ENCODE measurements at places on chromosomes 5 and 9.

GRCh38 chr5:168765551-168766425 lies 186.6 kb upstream of the PANK3 start:
- no peak for DNase-seq

- DNase-seq, result no peak
These were observed 791 bp downstream of the SLC2A8 start for GRCh38 chr9:127397646-127398274.

DNA sequence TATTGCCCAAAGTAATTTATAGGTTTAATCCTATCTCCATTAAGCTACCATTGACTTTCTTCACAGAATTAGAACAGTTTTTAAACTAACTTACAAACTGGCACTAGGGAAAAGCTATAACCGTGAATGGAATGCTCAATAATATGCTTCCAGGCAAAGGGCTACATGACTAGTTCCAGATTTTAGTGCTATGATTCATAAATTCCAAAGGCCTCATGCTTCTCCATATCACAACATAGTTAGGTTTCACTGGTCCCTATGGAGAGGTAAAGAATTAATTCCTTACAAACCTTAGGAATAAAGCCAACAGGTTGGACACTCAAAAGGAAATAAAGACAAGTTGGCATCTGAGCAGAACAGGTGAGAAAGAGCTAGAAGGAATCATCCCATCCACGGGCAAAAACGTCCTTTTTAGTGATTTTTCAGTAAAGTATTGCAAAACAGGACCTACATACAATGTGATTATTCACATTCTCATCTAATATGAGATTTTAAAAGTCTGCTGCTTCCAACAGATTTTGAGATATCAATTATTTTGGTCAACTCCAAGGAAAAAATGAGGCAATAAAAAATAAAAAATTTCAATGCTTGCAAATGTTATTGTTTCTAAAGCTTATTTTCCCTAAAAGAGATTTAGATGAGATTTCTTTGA lies 97.0 kb upstream of the TARS1 start:
- no peak for DNase-seq

DNA sequence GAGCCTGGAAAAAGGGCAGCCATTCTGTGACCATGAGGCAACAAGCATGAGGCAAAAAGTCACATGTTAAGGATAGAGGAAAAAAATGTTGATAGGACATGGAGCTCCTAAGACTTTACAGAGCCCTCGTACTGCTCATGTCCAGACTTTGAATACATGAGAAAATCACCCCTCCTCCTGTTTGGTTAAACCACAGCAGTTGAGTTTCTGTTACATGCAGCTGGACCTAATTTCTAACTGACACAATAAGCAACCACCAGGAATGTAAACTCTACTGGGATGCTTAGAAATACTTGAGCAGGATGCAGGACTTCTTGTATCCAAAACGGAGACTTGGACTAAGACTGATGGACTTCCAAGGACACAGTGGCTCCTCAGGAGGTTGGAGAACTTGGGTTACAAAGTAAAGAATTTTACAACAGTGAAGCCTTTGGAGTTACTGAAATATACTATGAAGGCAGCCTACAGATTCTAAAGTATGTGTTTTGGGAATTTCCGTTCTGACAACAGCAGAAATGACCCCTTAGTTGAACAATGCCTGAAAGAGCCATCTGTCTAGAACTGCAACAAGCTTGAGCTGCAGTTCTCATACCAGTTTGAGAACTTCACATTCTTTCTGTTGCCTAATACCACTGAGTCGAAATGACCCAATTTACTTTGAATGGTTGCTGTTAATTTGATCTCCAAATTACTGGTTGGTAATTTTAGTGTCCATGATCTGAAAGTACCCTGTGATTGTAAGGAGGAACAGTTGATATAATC lies 268.9 kb downstream of the PIK3R1 start:
- DNase-seq, result no peak

DNA sequence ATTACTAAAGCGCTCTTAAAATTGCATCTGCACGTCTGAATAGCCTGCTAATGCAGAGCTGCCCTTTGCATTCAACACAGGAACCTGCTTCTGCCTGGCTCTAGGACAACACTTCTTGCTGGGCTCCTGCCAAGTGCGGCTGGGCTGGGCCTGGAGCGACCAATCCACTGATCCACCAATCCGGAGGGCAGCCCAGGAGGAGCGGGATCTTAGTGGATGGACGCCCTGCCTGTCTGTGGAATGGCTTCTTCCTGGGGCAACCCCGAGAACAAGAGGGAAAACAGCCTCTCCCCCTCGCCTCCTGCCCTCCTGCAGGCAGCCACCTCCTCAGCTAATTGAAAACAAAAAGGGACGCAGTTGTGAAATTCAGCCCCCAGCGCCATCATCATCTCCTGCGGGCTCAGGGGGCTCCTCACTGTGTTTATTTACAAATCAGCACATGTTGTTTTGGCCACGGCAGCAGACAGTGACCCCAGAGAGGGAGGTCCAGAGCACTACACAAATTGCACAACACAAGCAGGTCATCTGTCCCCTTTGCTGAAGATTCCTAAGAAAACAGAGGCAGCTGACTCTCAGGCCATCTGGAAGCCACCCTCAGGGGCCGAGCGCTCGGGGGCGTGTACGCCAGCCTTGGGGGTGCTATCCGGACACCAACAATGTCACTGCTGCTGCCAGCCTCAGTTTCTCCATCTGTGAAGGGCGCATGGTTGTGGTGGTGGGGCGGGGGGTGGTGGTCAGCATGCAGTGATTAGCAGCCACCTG lies 57.3 kb downstream of the GADD45G start:
- DNase-seq, result peak; percentile 94

- no peak for DNase-seq
These were observed 162.8 kb downstream of the PIK3R1 start for GRCh38 chr5:68378204-68378820.

- DNase-seq, result no peak
These were observed 77.0 kb upstream of the SMARCA2 start for GRCh38 chr9:1938135-1938534.

DNA sequence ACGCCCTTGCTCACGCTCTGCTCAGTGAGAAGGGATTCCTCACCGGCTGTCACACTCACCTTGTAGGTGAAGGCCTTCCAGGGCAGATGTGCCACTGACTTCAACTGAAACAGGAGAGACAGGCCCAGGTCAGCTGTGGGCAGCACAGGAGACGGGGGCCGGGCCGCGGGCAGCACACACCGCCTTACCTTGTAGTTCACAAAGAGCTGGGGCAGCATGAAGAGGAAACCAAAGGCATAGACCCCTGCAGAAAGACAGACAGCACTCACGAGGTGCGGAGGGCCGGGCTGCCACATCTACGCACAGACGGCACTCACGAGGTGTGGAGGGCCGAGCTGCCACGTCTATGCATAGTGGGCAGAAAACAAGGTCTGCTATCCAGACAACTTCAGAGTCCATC lies 23.3 kb downstream of the CLPTM1L start:
- no peak for DNase-seq

DNA sequence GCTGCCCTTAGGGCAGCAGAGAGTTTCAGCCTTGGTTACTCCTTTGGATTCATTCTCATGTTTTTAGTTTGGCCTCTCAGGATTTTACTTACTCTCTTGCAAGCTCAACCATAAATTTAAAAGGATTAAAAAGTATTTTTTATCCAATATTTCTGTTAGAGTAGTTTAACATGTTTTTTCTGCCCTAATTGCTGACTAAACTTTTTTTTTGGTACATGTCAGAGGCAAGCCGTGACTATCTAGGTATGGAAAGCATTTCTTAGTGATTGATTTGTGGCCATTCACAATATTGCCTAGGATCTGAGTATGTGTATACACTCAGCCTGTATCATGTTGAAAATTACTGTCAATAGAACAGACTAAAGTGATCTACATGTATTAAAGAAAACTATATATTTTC lies 92.1 kb downstream of the MELK start:
- no peak for DNase-seq

- DNase-seq, result no peak
These were observed 264.6 kb upstream of the ZNF608 start for GRCh38 chr5:125011014-125011413.

DNA sequence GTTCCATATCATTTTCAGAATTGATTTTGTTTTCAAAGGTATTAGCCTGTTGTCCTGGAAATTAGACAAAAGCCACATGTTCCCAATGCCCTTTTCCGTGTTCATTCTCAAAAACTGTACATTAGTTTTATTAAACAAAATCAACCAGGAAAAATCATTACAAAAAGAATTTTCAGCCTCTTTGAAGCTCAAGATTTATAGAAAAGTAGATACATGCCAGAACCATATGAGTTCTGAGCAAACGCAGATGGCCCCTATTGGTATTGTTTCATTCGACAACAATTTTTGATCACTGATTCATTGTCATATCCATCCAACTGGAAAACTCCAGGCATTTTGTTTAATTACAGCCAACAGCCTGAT lies 148.5 kb upstream of the GRAMD2B start:
- DNase-seq, result no peak

GRCh38 chr5:160556846-160557245 lies 135.2 kb downstream of the PTTG1 start:
- DNase-seq, result no peak

- DNase-seq, result no peak
These were observed 119.8 kb downstream of the GADD45G start for GRCh38 chr9:89724659-89725058.

GRCh38 chr5:67802766-67803165 lies 412.8 kb upstream of the PIK3R1 start:
- DNase-seq, result no peak

DNA sequence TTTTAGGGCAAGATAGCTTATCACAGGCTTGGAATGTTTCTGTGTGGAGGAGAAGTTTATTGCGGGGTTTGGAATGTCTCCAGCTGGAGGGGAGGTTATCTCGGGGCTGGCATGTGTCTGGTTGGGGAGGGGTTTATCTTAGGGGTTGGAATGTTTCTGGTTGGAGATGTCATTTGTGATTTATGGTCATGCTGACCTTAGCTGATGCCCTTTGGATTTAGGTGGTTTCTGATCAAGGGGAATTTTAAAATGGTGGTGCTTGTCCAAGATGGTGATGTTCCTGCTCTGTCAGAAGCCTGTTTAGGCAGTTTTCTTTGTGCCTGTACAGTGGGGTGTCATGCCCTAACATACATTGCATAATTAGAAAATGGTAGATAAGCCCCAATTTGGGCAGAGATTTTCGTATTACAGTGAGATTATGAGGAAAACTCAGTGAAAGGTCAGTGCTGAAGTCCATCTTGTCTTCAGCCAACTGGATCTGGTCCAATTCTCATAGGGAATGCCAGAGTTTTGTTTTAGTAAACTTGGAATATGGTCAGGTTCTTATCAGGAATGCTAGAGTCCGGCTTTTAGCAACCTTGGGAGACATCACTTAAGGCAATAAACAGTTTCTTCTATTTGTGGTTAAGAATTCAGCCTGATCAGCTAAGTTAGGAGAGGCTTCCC lies 14.3 kb downstream of the CDK20 start:
- DNase-seq, result no peak

DNA sequence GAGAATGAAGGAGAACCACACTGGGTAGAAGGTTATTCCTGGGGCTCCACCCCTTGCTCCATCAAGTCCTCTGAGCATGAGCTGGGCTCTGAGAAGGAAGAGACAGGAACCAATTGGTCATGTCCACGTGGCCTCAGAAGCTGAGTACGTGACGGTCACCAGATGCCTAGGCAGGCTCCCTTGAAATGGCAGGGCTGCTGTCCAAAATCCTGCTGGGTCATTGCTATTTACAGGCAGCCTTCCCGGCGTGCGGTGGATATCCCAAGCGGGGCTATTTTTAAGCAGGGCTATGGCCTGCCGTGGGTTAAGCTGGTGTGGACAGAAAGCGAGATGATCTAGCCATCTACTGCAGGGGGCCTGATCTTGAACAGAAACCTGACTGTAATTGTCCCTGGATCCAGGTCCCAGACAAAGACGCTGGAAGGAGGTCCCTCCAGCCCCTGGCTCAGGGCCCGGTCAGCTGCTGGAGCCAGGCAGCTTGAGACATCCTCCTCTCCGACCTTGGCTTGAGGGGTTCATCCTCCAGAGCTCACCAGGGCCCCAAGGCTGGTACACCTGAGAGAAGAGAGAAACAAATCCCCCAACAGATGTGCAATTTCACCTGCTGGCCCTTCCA lies 550 bp upstream of the CKMT2 start:
- no peak for DNase-seq

- no peak for DNase-seq
These were observed 120.5 kb downstream of the FBXL7 start for GRCh38 chr5:15620501-15620900.

DNA sequence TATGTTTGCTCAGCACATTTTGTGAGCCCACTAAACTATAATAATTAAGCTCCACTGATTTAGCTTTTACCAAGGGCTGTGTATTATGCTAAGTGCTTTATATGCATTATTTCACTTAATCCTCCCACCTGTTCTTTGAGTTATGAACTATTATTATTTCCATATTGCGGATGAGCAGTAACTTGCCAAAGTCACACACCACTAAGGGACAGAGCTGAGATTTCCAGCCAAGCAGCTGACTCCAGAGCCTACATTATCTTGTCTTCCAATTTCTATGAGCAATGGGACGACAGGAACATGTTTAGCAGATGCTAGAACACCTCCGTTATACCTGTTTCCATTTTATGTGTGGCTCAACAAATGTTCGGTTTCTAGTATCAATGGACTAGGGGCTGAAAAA lies 237.5 kb upstream of the PANK3 start:
- no peak for DNase-seq

GRCh38 chr5:159135896-159136531 lies 36.3 kb upstream of the EBF1 start:
- no peak for DNase-seq

GRCh38 chr5:154284433-154284832 lies 93.9 kb downstream of the GALNT10 start:
- DNase-seq, result no peak

- peak; percentile 18 for DNase-seq
These were observed 129.0 kb downstream of the SNX18 start for GRCh38 chr5:54646356-54647101.

DNA sequence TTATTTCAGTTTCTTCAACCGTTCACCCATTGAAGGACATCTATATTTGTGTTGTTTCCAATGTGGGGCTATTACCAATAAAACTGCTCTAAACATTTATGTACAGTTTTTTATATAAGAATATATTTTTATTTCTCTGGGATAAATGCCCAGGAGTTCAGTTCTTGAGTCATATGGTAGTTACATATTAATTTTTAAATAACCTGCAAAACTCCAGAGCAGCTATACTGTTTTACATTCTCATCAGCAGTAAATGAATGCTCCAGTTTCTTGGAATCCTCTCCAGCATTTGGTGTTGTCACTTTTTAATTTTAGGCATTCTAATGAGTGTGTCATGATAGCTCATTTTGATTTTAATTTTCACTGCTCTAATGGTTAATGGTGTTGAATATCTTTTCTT lies 36.2 kb downstream of the CDK7 start:
- no peak for DNase-seq

DNA sequence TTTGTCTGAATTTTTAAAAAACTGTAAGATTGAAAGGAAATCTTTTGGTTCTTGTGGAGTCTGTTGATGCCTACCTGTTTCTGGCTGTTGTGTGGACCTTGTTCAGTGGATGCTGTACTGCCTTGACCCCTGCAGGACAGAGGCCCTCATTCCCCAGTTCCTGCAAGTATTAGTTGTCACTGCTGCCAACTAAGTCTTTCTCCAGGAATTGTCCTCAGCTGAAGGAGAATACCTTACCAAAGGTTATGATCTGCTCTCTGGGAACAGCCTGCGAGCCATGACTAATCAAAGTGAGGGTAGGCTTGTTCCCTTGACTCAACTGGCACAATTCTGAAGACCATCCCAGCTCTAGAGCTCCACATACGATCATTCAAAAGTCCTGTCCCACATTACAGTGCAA lies 145.3 kb upstream of the FST start:
- no peak for DNase-seq

GRCh38 chr9:107888773-107889227 lies 399.2 kb upstream of the KLF4 start:
- no peak for DNase-seq

All from NCI-H1436 (cell line).